ENCODE measurements at places on chromosomes 11 and 22.

DNA sequence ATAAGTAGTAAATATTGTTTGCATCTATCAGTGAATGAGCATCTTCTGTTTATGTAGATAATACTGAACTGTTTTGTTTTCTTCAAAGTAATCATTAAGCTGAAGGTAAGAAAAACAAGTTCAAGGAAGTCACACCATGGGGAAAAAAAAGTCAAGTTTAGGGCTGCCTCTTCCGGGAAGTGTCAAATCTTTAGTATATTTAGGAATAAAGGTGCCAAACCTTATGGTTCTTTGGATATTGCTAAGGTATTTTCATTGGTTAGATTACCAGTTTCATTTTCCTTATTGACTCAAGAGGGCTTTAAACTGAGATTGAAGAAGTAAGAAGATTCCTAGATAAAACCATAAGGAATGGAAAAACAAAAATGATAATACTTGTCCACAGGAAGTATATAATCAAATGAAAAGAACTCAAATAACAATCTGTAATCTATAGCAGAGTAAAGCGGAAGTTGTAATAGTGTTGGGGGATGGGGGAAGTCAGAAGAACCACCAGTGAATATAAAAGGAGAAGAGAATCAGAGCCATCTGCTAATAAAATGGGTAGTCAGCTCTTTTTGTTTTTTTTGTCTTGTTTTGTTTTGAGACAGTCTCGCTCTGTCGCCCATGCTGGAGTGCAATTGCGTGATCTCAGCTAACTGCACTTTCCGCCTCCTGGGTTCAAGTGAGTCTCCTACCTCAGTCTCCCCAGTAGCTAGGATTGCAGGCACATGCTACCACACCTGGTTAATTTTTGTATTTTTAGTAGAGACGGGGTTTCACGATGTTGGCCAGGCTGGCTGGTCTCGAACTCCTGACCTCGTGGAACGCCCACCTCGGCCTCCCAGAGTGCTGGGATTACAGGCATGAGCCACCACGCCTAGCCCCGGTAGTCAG lies 2.3 kb downstream of the ATM start:
- DNase-seq, result no peak

GRCh38 chr22:39503630-39504029 lies 1.5 kb downstream of the MIEF1 start:
- DNase-seq, result no peak

- no peak for DNase-seq
Observed at GRCh38 chr22:26466196-26466595, 17.4 kb downstream of the HPS4 start.

GRCh38 chr11:12909879-12910278 lies 99.2 kb upstream of the RASSF10 start:
- DNase-seq, result no peak

- no peak for DNase-seq
Observed at GRCh38 chr22:25174888-25175411, 24.7 kb upstream of the CRYBB3 start.

- DNase-seq, result no peak
Observed at GRCh38 chr11:97356144-97356543, 966.3 kb downstream of the JRKL start.

- no peak for DNase-seq
Observed at GRCh38 chr11:46920755-46921154, 2.4 kb upstream of the LRP4 start.

GRCh38 chr11:55791606-55792005 lies 3.8 kb upstream of the OR5D14 start:
- DNase-seq, result no peak

DNA sequence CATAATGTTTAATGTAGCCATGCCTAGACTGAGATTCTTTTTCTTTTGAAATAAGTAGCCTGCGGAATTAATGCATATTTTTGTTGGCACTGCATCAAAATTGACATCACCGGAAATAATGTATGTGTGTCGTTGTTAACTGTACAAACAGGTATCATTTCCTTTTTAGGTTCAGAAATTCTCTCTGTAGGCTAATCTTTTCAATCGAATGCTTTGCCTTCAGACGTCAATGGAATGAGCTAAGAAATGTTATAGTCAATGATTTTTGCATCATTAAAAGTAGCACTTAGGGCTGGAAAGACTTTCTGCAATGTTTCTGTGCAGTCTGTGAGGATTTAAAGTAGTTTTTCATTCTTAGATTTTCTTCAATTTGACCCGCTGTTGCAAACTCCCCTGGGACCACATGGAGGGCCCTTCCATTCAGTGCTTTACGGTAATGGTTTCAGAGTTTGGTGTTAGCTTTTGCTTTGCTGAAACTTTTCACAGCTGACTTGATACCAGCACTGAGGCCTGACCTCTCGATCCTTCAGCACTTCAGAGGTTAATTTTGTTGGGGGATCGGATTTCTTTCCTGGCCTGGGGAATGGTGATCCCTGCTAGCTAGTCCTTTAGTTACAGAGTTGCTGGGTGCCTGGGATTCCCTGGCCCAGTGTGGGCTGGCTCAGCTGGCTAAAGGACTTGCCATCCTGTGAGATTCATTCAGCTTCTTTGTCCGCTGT lies 137.8 kb downstream of the DBX1 start:
- peak; percentile 62 for DNase-seq

- no peak for DNase-seq
Observed at GRCh38 chr11:73210916-73211667, 7.0 kb upstream of the P2RY2 start.

GRCh38 chr11:102829316-102830000 lies 14.0 kb downstream of the MMP3 start:
- no peak for DNase-seq

DNA sequence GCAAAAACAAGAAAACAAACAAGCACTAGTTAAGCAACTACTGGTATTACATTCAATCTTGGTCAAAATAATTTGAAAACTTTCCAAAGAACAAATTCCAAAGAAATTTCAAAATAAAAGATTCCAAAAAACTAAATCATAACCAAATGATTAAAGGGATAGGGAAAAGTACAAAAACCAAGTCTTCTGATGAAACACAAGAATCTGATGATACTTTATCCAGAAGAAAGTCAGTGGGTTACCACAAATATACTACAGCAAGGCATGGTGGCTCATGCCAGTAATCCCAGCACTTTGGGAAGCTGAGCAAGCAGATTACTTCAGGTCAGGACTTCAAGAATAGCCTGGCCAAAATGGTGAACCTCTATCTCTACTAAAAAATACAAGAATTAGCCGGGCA lies 59.1 kb downstream of the NUP98 start:
- no peak for DNase-seq

DNA sequence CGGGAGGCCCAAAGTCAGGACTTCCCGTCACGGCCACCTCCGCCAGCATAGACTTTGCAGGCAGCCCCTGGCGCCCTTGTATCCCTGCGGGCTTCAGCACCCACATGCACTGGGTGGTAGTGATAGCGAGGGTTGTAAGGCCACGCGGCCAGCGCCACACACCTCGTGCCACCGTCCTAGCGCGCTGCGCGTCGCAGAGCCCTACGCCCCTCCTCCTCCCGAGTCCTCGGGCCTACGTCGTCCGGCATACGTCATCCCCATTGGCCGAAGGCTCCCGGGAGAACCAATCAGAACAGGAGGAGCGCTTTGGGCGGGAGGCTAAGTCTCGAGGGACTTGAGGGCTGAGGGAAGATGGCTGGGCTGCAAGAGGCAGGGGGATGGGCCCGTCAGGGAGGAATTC lies 1.3 kb upstream of the BTBD18 start:
- DNase-seq, result no peak

DNA sequence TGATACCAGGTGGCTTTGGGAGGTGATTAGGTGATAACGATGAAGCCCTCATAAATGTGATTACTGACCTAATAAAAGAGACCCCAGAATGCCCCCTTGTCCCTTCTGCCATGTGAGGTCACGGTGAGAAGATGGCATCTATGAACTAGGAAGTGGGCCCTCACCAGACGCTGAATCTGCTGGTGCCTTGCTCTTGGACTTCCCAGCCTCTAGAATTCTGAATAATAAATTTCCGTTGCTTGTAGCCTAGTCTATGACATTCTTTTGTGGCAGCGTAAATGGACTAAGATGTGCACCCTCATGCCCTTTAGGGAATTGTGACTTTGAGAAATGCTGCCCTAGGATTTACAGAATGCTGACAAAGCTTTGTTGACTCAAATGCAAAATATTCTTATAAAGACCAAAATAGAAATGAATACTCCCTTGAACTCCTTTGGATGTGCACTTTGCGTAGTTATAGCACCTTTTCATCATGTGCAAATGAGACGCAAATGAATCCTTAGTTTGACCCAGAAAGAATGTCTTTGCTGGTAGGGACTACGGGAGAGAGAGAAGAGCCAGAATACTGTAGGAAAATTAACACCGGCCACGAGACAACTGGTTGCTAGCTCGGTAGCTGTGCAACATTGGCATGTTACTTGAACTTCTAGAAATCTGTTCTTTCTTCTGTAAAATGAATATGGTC lies 24.8 kb upstream of the EHF start:
- DNase-seq, result no peak

DNA sequence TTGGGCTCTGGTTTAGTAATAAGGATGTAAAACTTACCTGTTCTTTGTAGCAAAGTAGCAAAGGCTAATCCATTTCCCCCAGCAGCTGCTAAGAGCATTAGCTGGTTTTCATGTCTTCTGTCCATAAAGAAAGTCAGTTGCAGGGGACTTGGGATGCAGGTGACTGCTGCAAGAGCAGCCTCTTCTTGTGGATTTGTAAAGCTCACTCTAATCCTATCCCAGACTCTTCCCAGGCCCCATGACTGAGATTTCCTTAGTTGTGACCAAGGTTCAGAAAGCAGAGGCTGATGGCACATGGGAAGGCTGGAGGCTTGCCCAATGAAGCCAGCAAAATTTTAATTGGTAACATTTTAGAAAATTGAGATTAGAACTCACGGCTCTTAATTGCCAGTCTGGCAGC lies 94.4 kb upstream of the HORMAD2 start:
- no peak for DNase-seq

GRCh38 chr11:42770444-42771065 lies 541.2 kb upstream of the API5 start:
- no peak for DNase-seq

DNA sequence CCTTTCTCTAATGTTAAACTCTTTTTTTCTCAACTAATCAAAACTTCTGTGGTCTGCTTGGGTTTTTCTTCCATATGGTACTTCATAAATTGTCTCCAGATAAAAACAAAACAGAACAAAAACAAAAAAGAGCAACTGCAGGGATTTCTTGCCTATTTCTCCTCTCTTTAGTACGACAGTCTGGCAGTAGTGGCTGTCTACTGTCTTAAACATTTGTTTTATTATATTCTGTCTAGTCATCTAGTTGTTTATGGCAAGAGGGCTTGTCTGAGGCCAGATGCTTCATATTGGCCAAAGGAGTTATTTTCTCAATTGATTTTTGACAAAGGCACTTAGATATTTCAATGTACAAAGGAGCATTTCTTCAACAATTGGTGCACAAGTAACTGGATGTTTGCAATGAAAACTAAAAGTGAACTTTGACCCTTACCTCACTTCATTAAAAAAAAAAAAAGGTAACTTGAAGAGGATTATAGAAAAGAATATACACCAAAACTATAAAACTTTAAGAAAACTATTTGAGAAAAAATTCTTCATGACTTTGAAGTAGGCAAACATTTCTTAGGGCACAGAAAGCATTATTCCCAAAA lies 404.2 kb downstream of the LUZP2 start:
- DNase-seq, result no peak

GRCh38 chr11:35836205-35836604 lies 107.7 kb upstream of the LDLRAD3 start:
- no peak for DNase-seq

GRCh38 chr11:46238967-46239800 lies 38.3 kb upstream of the CREB3L1 start:
- DNase-seq, result peak; percentile 95

- DNase-seq, result no peak
Observed at GRCh38 chr22:23395530-23396361, 184.3 kb downstream of the IGLL1 start.

DNA sequence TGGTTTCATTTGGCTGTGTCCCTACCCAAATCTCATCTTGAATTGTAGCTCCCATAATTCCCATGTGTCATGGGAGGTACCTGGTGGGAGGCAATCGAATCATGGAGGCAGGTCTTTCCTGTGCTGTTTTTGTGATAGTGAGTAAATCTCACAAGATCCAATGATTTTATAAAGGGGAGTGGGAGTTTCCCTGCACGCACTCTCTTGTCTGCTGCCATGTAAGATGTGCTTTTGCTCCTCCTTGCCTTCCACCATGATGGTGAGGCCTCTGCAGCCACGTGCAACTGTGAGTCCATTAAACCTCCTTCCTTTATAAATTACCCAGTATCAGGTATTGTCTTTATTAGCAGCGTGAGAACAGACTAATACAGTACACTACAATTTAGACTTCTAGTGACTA lies 67.5 kb upstream of the LINC01488 start:
- no peak for DNase-seq

DNA sequence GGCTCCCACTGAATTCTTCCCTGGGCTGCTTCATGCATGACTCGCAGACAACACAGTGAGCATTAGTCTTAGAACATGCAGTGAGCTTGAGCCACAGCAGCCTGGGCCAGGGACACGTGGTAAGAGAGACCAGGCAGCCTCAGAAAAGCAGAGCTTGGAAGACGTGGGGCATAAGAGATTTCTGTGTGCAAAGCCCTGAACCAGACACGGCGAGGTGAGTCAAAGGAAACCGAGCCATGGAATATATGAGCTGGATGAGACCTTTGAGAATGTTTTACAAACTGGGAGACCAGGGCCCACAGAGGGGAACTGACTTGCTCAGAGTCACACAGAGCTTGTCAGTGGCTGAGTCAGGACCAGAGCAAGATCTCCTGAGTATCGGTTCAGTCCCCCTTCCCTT lies 8.5 kb upstream of the FXYD6 start:
- DNase-seq, result peak; percentile 40

- no peak for DNase-seq
Observed at GRCh38 chr11:6253197-6253596, 6.4 kb upstream of the CCKBR start.

GRCh38 chr11:129267716-129268115 lies 75.6 kb upstream of the ARHGAP32 start:
- DNase-seq, result no peak

DNA sequence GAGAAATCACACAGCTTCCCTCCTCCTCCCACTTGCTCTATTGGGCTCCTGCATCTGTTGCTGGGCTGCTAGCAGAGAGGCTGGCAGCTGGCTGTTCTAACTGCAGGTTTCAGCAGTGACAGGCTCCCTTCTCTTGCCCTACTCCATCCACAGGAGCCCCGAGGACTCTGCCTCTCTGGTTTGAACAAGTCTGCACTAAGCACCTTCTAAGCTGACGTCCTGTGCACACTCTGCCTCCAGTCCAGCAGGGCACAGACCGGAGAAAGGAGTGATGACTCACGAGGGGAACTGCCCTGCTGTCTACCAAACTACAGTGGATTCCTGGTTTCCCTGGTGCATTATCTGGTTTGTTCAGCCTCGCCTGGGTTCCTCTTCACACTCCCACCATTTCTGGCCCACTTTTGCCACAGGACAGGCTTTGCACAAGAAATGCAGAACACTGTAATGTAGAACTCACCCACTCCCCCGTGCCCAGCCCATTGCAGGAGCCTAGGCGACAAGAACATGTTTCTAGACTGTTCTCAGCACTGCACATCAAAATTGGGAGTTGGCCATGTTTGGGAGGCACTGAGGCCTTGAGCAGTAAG lies 26.0 kb downstream of the IL10RA start:
- no peak for DNase-seq

GRCh38 chr22:44214764-44215163 lies 34.0 kb downstream of the PARVG start:
- no peak for DNase-seq
